ENCODE measurements at places on chromosomes 7 and 10. TPM values are rescaled to one million over a fixed set of nuclear protein-coding genes. Genes with fewer than 3 reads are reported as not detected.

Gene FAM25C
- not detected for total RNA-seq

Gene PAX4
- not detected for total RNA-seq

- H3K36me3 ChIP-seq: no peaks in the 10 kb centered on the region
- peak; percentile 22 for DNase-seq
- H3K27me3 ChIP-seq: no peaks in the 10 kb centered on the region
- no peak overlapping the region for H3K27ac ChIP-seq
- no peak overlapping the region for H3K4me3 ChIP-seq
- H3K4me1 ChIP-seq: no peaks in the 10 kb centered on the region
Observed at GRCh38 chr10:36779238-36779846, 346.1 kb upstream of the ANKRD30A start.

DNA sequence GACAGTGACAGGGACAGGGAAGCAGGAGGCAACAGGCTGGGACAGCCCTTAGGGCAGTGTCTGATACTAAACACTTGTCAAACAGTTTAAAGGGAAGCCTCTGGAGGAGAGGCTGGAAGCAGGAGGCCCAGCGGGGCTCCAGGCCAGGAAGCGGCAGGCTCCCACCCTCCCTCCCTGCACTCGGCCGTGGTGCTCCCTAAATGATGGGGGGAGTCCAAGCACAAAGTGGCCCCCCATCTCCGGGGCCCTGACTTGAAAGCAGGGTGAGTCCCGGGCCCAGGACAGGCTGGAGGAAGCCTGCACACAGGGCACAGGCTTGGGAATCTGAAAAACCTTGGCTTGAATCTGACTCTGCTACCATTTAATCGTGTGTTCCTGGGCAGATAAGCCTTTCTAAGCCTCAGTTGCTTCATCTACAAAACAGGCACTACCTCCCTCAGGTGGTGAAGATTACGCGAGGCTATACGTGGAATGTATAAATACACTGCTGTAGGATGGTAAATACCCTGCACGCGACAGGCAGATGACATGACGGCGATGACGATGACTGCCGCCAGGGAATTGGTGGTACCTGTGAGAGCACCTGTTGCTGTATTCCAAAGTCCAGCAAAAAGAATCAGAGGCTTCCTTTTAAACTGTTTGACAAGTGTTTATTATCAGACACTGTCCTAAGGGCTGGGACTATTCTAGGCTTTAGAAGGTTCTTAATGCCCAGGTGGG lies 34.1 kb downstream of the GBX1 start:
- no peaks in the 10 kb centered on the region for H3K27me3 ChIP-seq
- H3K27ac ChIP-seq: no peak overlapping the region
- no peak overlapping the region for H3K4me3 ChIP-seq
- peaks cover 16% of the 10 kb centered on the region for H3K36me3 ChIP-seq
- DNase-seq: no peak

GRCh38 chr10:48940372-48940771 lies 732 bp upstream of the LRRC18 start:
- H3K4me3 ChIP-seq: no peak overlapping the region
- no peaks in the 10 kb centered on the region for H3K36me3 ChIP-seq
- no peaks in the 10 kb centered on the region for H3K27me3 ChIP-seq
- H3K4me1 ChIP-seq: no peaks in the 10 kb centered on the region
- H3K27ac ChIP-seq: no peak overlapping the region
- no peak for DNase-seq

DNA sequence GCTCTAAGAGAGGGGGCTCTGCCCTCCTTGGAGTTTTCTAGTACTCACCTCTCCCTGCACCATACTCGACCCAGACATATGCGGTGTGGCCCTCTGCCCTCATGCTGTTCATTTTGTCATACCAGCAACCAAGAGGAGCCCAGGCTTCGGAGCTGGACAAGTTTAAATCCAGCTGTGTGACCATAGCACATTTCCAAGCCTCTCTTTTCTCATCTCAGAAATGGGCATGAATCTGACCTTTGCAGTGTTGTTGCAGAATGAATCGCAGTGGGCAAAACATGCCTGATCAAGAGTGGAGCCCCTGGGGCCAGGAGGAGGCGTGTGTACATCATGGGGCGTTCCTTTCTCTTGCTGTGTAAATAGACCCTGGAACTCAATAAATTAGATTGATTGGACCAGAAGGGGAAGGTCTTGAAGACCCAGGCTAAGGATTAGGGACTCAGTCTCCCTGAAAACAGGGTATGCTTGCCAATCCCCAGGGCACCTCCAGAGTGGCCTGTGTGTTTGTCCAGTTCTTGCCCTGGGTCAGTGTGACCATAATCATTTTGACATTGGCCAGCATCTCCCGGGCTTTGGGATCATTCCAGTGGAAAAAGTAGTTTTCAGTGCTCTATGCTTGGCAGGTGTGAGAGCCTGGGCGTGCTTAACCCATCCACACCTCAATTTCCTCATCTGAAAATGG lies 59.6 kb downstream of the ZMIZ1 start:
- H3K4me1 ChIP-seq: peaks cover 70% of the 10 kb centered on the region
- no peak overlapping the region for H3K27ac ChIP-seq
- H3K27me3 ChIP-seq: no peaks in the 10 kb centered on the region
- H3K4me3 ChIP-seq: no peak overlapping the region

DNA sequence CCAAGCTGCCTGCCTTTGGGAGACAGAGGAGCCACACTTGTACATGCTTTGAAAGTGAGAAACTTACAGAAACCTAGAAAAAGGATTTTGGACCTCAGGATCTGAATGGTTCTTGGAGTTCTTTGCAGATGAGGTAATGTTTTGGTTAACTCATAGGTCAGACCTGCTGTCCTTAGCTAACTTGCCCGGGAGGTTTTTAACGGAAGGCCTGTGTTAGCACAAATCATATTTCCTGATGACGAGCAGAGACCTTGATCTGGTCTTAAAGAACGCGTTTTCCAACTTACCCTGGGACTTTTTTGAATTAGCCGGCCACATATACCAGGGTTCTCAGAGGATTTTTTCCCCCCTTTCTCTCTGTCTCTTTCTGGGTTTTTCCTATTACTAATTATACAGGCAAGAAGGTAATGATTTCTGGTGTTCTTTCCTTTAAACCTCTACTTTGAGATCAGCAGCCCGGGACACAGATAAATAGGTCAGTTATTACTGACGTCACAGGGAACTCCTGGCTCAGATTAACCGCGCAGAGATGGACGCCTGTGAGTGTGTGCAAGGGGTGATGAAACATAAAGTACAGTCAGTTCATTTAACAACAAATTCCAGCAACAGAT lies 101.7 kb upstream of the KLF6 start:
- peak overlapping the region; percentile 99 for H3K27ac ChIP-seq
- peaks cover 48% of the 10 kb centered on the region for H3K4me1 ChIP-seq
- DNase-seq: peak; percentile 97
- H3K4me3 ChIP-seq: peak overlapping the region; percentile 14

Gene NPFFR1
- total RNA-seq: not detected

DNA sequence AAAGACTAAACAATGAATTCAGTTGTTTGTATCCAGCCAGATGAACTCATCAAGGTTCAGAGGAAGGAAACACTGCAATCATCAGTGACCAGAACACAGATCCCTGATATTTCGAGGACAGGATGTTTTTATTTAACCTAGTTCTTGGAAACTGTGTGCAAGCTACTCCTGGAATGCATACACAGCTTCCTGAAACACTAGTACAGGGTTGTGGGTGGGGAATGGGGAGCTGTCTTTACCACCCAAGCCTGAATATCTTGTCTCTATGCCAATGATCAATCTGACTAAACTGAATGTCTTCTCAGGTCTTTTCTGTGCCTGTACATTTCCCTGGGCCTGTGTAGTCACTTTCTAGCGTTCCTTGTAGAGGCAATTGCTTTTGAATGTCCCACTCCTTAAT lies 374.6 kb downstream of the CALN1 start:
- no peaks in the 10 kb centered on the region for H3K36me3 ChIP-seq
- no peak overlapping the region for H3K27ac ChIP-seq
- H3K4me3 ChIP-seq: no peak overlapping the region
- no peaks in the 10 kb centered on the region for H3K27me3 ChIP-seq
- no peak for DNase-seq
- H3K4me1 ChIP-seq: no peaks in the 10 kb centered on the region

- no peak overlapping the region for H3K4me3 ChIP-seq
- peak overlapping the region; percentile 52 for H3K27ac ChIP-seq
- no peak for DNase-seq
Observed at GRCh38 chr10:15461353-15462108, 90.4 kb upstream of the FAM171A1 start.

DNA sequence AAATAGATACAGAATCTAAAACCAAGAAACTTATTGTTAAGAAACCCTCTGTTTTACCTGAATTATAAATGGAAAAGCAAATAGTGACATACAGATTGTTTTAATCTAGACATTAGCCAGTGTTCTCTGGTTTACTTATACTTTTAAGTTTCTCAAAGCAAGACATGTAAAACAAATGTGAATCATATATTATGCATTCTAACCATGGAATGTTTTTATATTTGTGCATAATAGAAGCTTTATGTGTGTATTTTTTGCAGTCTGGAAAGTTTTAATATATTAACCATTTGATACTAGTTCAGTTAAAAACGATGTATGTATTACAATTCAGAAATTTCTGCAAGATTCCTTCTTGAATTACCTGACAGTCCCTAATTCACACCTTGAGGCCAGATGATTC lies 150.6 kb upstream of the TMEM72 start:
- no peaks in the 10 kb centered on the region for H3K27me3 ChIP-seq
- no peak overlapping the region for H3K4me3 ChIP-seq
- H3K36me3 ChIP-seq: no peaks in the 10 kb centered on the region
- H3K27ac ChIP-seq: no peak overlapping the region
- no peak for DNase-seq
